Fibroblast of lung (primary cell): ENCODE measurements at places on chromosomes 3 and 15. TPM values are rescaled to one million over a fixed set of nuclear protein-coding genes. Genes with fewer than 3 reads are reported as not detected.

- H3K27ac ChIP-seq: no peak overlapping the region
- no peaks in the 10 kb centered on the region for H3K4me1 ChIP-seq
- peaks cover 6% of the 10 kb centered on the region for H3K27me3 ChIP-seq
- no peaks in the 10 kb centered on the region for H3K36me3 ChIP-seq
- no peak for DNase-seq
Measured at GRCh38 chr15:33298631-33299030, 12.1 kb upstream of the RYR3 start.

DNA sequence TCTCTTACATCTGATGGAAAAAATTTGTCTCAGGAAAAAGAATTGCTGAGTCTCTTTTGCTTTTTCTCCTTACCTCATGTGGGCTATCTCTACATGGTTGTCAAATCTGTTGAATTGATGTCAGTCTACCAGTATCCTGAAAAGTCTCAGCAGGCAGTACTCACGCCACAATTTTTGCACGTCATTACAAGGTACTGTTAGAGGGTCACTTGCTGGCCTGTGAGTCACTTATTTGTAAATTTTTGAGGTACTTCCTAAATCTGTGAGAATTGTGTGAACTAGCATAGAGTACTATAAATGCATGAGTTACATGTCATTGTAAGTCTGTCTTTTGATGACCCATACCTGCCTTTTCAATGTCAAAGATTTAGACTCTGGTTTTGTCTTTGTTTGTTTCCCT lies 15.9 kb downstream of the HPS3 start:
- H3K27ac ChIP-seq: no peak overlapping the region

The CCDC51 gene
- total RNA-seq: 19.3 and 27.2 TPM in 2 replicates

GRCh38 chr3:195257454-195258448 lies 13.2 kb downstream of the XXYLT1 start:
- no peaks in the 10 kb centered on the region for H3K27me3 ChIP-seq
- peaks cover 14% of the 10 kb centered on the region for H3K4me1 ChIP-seq
- no peaks in the 10 kb centered on the region for H3K36me3 ChIP-seq
- no peak overlapping the region for H3K27ac ChIP-seq

The LRRC2 gene
- total RNA-seq: 0.77 and 3.8 TPM in 2 replicates

GRCh38 chr15:74191798-74192197 lies 10.8 kb downstream of the STRA6 start:
- H3K4me1 ChIP-seq: peaks cover 7% of the 10 kb centered on the region
- H3K4me3 ChIP-seq: no peak overlapping the region
- no peak overlapping the region for H3K27ac ChIP-seq
- DNase-seq: no peak
- no peaks in the 10 kb centered on the region for H3K36me3 ChIP-seq
- H3K27me3 ChIP-seq: no peaks in the 10 kb centered on the region

The TMC3 gene
- total RNA-seq: not detected in 2 replicates
